Caco-2 (cell line): ENCODE measurements at places on chromosomes 7 and 10. TPM values are rescaled to one million over a fixed set of nuclear protein-coding genes. Genes with fewer than 3 reads are reported as not detected.
A peak's percentile ranks its signal among the peaks of the same experiment; 100 is the strongest.

The SORCS1 gene
- total RNA-seq: not detected in 2 replicates

The KCNMA1 gene
- total RNA-seq: 20.7 and 23.9 TPM in 2 replicates

The RNF32 gene
- total RNA-seq: 24.1 and 26.0 TPM in 2 replicates

The EPO gene
- 0.72 and 1.1 TPM in 2 replicates for total RNA-seq

The ASB4 gene
- not detected in 2 replicates for total RNA-seq

The CEP55 gene
- 64.5 and 65.3 TPM in 2 replicates for total RNA-seq

- DNase-seq: no peak
- no peak overlapping the region for H3K4me3 ChIP-seq
Observed at GRCh38 chr10:112202561-112203241, 19.1 kb upstream of the GPAM start.

- no peak overlapping the region for H3K4me3 ChIP-seq
- no peaks in the 10 kb centered on the region for H3K36me3 ChIP-seq
- H3K27ac ChIP-seq: no peak overlapping the region
Observed at GRCh38 chr10:94631077-94631875, 52.3 kb upstream of the CYP2C18 start.

DNA sequence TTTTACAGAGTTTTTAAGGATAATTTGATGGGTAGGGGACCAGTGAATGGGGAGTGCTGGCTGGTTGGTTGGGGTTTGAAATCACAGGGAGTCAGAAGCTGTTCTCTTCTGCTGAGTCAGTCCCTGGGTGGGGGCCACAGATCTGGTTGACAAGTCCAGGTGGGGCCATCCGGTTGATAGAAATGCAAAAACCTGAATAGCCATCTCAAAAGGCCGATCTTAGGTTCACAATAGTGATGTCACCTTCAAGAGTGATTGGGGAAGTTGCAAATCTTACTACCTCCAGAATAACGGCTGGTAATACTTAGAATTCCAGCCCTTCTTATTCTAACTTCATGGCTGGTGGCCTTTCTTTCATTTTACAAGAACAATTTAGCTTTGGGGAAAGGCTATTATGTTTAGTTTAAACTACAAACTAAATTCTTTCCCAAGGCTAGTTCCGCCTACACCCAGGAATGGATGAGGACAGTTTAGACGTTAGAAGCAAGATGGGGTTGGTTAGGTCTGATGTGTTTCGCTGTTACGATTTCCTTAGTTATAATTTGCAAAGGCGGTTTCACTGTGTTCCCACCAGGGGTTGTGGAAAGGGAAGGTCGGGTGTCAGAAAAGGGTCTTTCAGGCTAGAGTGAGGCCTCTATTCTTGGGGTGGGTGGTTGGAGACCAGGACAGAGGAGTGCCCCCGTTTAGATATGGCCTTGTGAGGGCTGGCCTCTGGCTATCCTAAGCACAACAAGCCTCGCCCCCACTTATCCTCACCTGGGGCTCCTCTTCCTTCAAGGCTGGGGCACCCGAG is 27.4 kb downstream of the IFT22 start:
- no peak overlapping the region for H3K27ac ChIP-seq
- no peak for DNase-seq
- H3K36me3 ChIP-seq: no peaks in the 10 kb centered on the region
- H3K4me1 ChIP-seq: no peaks in the 10 kb centered on the region
- H3K27me3 ChIP-seq: no peaks in the 10 kb centered on the region

DNA sequence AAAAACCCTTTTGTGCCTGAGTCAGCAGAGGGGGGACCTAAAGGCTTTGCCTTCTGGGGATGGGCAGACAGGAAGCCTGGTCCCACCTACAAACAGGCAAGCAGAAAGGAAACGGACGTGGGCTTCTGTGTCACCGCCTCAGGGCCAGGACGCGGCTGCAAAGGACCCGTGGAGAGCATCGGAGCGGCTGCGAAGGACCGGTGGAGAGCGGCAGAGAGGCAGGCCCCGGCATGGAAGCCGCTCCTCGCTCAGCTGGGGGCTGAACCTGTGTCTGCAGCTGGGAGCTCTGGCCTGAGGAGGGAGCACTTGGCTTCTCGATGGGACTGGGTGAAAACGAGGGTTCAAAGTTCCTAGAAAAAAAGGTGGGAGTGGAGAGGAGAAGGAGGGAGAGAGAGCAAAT is 125.4 kb upstream of the PPP2R2D start:
- no peak overlapping the region for H3K4me3 ChIP-seq
- H3K27me3 ChIP-seq: no peaks in the 10 kb centered on the region
- H3K4me1 ChIP-seq: no peaks in the 10 kb centered on the region
- H3K27ac ChIP-seq: no peak overlapping the region
- no peak for DNase-seq
- no peaks in the 10 kb centered on the region for H3K36me3 ChIP-seq

GRCh38 chr7:140714331-140715040 is 18.0 kb downstream of the NDUFB2 start:
- H3K4me1 ChIP-seq: no peaks in the 10 kb centered on the region
- no peak overlapping the region for H3K4me3 ChIP-seq
- no peak overlapping the region for H3K27ac ChIP-seq
- no peaks in the 10 kb centered on the region for H3K27me3 ChIP-seq
- DNase-seq: no peak

GRCh38 chr10:76717141-76717540 is 920.5 kb downstream of the KCNMA1 start:
- H3K27ac ChIP-seq: no peak overlapping the region
- no peak overlapping the region for H3K4me3 ChIP-seq
- no peak for DNase-seq
- no peaks in the 10 kb centered on the region for H3K27me3 ChIP-seq
- no peaks in the 10 kb centered on the region for H3K36me3 ChIP-seq

- no peaks in the 10 kb centered on the region for H3K36me3 ChIP-seq
- no peaks in the 10 kb centered on the region for H3K4me1 ChIP-seq
- H3K27ac ChIP-seq: no peak overlapping the region
- no peaks in the 10 kb centered on the region for H3K27me3 ChIP-seq
- no peak overlapping the region for H3K4me3 ChIP-seq
Observed at GRCh38 chr7:133300088-133300487, 47.2 kb downstream of the EXOC4 start.

GRCh38 chr10:29784175-29784773 is 149.5 kb upstream of the SVIL start:
- no peak for DNase-seq
- H3K36me3 ChIP-seq: no peaks in the 10 kb centered on the region
- no peaks in the 10 kb centered on the region for H3K27me3 ChIP-seq
- no peak overlapping the region for H3K27ac ChIP-seq
- no peaks in the 10 kb centered on the region for H3K4me1 ChIP-seq

- no peak overlapping the region for H3K4me3 ChIP-seq
- no peaks in the 10 kb centered on the region for H3K36me3 ChIP-seq
- no peak overlapping the region for H3K27ac ChIP-seq
- no peaks in the 10 kb centered on the region for H3K4me1 ChIP-seq
- no peaks in the 10 kb centered on the region for H3K27me3 ChIP-seq
Observed at GRCh38 chr10:88459530-88459929, 123.6 kb downstream of the RNLS start.

- no peaks in the 10 kb centered on the region for H3K27me3 ChIP-seq
- H3K27ac ChIP-seq: no peak overlapping the region
Observed at GRCh38 chr10:115141254-115141653, 48.1 kb downstream of the ATRNL1 start.

DNA sequence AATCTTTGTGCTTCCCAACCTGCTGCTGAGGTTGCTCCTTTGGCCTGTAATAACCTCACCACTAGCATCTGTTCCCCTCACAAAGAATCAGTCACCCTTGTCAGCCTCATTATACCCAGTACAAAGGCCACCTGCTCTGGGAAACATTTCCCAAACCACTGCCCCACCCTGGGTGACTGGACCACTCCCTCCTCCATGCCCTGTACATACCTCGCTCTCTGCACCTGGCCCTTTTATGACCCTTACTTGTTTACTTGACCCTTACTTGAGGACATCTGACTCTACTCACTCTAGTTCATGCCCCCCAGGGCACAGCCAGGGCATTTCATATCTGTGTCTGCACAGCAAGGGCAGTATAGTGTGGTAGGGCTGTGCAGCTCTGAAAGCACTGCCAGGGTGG is 21.4 kb upstream of the AOC1 start:
- no peak overlapping the region for H3K4me3 ChIP-seq
- no peaks in the 10 kb centered on the region for H3K27me3 ChIP-seq
- peak overlapping the region; percentile 51 for H3K27ac ChIP-seq
